ENCODE measurements at places on chromosomes 13 and 19.

DNA sequence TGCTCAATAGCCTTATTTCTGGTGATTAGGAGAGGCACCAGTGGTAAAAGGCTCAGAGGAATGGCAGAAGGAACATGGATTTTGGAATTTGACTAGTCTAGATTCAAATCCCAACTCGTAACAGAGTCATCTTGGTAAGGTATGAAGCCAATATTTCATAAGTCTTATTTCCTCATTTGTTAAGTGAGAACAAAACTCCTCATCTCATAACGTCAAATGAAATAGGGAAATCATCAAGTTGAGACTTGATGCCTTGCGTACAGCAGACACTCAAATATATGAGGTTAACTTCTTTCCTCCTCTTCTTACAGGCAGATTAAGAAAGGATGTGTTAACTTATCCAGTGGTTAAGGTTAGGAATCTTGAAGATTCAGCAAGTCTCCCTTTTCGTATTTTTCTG, 189.2 kb downstream of the DLEU7 start:
- no peak for DNase-seq

DNA sequence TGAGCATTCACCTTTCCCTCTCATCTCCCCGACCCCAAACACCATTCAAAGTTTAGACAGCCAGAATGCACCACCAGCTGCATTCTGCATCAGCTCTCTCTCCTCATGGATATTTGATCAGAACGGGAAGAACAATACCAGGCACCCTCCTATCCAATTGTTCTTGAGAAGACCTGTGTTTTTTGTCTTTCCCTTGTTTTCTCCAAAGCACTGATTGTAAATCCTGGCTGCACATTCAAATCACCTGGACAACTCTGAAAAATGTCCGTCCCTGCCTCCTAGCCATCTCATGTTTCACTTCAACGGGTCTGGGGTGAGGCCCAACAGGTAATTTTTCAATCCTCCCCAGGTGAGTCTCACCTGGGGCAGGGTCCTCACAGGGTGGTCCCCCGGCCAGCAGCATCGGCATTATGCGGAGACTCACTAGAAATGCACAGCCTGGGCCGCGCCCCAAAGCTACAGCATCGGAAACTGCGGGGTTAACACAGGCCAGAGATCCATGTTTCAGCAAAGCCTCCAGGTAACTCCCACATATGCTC, 5.5 kb downstream of the IRS2 start:
- no peak for DNase-seq

- DNase-seq = no peak
These were observed 116.7 kb downstream of the KLF12 start for GRCh38 chr13:74017301-74018061.

DNA sequence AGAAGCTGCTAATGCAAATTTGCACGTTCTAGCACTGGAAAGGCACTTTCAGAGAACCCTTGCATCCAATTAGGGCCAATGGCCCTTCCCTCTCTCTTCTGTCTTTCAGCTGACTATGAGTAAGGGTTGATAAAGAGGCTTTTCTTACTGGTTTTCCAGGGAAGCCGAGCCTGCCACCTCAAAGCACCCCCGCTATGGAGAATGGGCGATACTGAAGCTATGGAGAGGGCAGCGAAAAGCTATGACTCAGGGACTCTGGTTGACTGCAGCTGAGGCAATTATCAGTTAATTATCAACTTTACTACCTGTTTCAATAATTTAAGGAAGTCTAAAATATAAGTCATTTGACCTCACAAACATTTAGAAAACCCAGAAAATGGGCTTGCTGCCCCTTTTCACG, 115.8 kb downstream of the TRPC4 start:
- DNase-seq = no peak

GRCh38 chr19:1457031-1457739, 7.3 kb downstream of the APC2 start:
- no peak for DNase-seq

DNA sequence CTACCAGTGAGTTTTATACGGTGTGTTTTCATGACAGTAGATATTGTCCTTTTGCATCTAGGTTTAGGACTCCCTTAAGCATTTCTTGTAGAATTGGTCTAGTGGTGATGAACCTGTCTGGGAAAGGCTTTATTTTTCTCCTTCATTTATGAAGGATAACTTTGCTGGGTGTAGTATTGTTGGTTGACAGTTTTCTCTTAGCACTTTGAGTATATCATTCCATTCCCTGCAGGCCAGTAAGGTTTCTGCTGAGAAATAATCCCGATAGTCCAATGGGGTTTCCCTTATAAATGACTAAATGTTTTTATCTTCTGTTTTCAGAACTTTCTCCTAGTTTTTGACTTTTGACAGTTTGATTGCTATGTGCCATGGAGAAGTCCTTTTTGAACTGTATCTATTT, 57.2 kb downstream of the DNAJC3 start:
- DNase-seq = no peak

- DNase-seq = no peak
These were observed 21.0 kb downstream of the CCDC8 start for GRCh38 chr19:46392252-46392801.

- no peak for DNase-seq
These were observed 13.5 kb downstream of the IL17D start for GRCh38 chr13:20716951-20717350.

GRCh38 chr13:21759463-21759862, 88.6 kb downstream of the FGF9 start:
- DNase-seq = no peak

DNA sequence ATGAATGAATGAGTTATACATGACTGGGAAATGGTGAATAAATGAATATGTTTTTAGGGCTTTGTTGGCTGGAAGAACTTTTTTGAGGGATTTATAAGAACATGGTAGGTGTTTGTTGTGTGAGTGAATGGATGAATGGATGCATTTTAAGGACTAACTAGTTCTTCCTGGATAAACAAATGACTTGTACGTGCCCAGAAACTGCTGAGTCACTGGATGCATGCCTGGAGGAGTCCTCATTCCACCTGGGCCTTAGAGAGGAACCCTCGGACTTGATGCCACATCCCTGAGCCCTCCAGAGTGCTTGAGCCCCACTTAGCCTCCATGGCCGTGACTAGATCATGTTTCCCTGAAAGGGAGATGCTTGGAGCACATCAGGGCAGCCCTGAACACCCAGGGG, 153.4 kb downstream of the DPF1 start:
- no peak for DNase-seq

DNA sequence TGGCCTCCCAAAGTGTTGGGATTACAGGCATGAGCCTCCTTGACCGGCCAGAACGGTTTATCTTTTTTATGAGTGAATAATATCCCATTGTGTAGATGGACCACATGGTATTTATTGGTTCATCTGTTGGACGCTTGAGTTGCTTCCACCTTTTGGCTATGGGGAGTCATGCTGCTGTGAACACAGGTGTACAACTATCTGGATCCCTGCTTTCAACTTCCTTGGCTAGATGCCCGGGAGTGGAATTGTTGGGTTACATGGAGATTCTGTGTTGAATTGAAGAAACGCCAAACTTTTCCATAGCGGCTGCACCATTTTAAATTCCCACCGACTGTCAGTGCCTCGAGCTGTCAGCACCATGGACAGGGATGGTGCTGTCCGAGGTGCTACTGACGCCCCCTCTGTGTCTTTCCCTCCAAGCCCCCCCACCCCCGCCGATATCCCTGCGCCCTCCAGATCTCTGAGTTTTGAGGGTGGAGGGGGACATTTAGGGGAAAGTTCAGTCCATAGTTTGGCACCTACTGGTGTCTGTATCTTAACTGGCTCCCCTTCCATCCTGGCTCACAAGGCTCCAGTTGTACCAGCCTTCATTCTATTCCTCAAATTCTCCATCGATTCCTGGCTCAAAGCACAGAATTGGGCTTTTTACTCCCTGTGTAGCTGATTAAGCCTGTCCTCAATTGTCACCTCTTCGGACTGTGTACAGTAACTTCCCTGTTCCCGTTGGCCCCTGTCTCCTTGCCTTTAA, 27.3 kb downstream of the PNPLA6 start:
- DNase-seq = no peak

DNA sequence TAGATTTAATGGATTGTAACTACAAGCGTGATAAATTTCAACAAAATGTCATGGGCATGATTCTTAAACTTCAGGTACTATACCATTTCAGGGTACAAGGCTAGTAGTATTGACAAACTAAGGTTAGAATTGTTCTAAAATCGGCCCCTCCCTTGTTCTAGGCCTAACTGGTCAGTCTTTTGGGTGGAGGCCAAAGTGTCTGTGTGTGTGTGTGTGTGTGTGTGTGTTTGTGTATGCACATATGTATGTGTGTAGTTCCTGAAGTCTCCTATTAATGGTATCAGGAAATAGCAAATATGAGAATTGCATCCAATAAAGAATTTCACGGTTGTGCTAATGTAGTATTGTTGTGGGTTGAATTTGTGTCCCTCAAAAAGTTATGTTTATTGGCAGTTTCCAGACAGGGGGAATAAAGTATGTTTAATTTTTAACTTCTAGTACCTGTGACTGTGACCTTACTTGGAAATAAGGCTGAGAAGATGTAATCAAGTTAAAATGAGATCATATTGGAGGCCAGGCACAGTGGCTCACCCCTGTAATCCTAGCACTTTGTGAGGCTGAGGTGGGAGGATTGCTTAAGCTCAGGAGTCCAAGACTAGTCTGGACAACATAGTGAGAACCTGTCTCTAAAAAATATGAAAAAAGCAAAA, 119.2 kb downstream of the KLF5 start:
- no peak for DNase-seq

GRCh38 chr13:94753327-94753726, 41.0 kb upstream of the SOX21 start:
- no peak for DNase-seq

DNA sequence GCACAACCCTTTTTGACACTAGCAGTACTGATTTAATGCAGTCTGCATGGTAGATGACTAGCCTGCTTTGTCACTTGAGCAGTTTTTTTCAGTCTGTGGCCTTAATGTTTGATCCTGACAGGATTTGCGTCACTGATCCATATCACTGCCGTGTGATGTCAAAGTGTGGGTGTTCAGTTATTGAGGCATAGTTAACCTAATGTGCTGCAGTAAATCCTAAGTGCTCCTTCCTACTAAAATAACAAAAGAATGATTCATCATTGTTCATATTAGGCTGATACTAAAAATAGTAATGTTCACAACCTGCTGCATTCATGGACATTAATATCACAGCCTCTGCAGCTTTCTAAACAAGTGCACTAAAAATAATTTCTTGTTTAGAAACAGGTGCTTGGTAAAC, 121.9 kb upstream of the MLNR start:
- DNase-seq = no peak

DNA sequence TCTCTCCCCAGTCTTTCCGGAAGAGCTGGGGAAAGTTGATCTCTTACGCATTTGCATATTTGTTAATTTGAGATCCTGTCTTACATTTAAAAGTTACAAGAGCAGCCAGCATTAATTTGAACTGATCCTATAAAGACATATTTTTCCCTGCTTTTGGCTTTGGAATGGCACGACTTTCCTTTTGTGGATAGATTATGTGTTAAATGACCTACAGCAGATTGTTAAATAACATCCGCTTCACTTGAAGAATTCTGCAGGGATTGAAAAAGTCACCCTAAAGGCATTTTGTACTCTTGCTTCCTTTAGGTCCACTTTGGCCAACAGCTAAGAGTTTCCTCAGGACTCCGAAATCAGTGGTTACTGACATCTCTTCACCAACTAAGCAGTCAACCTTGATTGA, 334.0 kb downstream of the TBC1D4 start:
- DNase-seq = no peak

DNA sequence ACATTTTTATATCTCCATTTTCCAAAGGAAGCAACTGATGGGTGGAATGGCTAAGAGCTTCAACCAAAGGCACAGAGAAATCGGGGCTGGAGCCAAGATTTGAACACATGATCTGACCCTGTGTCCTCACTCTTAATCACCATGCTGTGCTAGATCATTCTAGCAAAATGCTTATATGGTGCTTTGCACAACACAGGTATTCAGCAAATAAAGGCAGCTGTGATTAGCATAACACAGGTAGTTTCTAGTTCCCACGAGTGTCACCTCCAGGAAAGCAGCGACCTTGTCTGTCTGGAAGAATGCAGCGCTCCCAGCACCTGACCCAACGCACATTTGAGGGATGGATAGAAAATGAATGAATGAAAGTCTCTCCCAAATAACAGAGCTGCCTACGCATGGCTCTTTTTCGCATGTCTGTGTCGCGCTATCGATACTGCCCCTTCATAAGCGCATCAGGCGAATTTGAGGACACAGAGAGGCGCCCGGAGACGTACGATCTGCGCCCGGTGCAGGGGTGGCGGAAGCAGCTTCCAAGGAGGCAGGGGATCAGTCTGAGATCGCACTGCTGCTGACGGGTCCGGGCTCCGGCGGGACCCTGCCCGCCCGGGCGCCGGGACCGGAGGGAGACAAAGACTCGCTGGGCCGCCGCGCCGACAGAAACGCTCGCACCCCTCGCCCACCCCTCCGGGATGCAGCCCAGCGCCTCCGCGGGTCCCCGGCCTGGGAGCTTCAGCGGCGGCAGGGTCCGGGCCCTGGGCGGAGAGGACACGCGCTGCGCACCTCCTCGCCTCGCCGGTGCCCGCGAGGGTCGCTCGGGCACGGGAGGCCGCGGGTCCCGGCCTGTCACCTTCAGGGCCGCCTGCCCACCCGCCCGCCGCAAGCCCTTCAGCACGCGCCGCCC, 609 bp downstream of the EPS15L1 start:
- DNase-seq = no peak

GRCh38 chr19:33225458-33225926, at the start of gene SLC7A10:
TSS of gene SLC7A10 (minus strand) at chr19:33225850. CDS start at chr19:33225703, 147 bp downstream.
- DNase-seq = no peak

DNA sequence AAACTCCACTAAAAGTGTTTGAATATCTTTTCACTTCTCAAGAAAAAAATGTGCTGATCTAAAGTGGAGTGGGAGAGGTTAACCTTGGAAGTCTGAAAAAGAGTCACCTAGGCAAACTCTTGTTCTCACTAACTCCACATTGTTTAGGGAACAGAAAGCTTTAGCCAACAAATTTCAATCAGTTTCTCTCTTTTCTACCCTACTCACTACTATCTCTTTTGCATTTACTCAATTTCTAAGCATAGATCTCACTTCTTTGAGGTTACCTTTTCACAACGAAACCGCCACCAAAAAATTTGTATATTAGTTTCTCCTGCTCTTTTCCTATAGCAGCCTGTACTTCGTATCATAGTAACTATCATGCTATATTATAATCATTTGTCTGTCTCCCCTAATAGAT, 6.3 kb downstream of the NHLRC3 start:
- DNase-seq = no peak

DNA sequence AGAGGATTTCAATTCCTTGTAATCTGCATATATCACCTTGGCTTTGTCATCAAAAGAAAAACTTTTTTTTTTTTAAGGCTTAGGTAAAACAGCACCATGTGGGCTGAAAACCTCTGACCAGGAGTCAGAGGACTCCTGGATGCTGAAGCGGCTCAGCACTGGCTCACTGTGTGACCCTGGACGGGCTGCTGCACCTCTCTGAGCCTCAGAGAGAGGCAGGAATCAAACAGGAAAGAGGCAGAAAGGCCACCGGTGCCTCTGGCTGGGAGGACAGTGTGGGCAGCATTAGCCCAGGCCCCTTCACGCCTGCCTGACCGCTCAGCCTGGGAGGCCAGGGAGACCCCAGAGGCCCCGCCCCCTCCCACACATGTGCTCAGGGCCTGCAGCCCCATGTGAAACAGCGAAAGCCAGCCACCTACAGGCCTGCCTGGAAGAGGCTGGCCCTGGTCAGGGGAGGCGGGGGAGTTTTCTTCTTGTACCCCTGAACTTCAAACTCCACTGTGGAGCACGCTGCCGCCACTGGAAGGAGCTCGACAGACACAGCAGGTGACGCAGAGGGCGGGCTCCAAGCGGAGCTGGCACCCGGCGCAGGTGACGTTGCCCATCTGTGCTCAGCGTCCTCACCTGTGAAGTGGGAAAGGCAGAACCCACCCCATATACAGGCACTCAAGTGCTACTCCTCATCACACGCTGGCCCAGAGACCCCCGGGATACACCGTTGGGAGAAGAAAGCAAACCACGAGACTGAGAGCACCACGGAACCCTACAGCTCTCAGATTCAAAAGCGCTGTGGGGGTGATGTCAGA, 39.7 kb downstream of the MLLT1 start:
- DNase-seq = no peak
